Psoas muscle (tissue), 8 donors: ENCODE measurements at places on chromosomes 5 and 9.

GRCh38 chr9:24011009-24011717 lies 185.1 kb upstream of the ELAVL2 start:
- H3K27me3 ChIP-seq: no peaks in the 10 kb centered on the region
- no peaks in the 10 kb centered on the region for H3K4me1 ChIP-seq
- DNase-seq: no peak
- H3K4me3 ChIP-seq: no peak overlapping the region
- no peaks in the 10 kb centered on the region for H3K36me3 ChIP-seq

GRCh38 chr5:78424665-78425064 lies 64.2 kb downstream of the SCAMP1 start:
- H3K4me3 ChIP-seq: no peak overlapping the region
- H3K36me3 ChIP-seq: no peaks in the 10 kb centered on the region
- no peaks in the 10 kb centered on the region for H3K4me1 ChIP-seq
- no peak for DNase-seq
- no peak overlapping the region for H3K27ac ChIP-seq

GRCh38 chr5:55306641-55307382 lies 682 bp downstream of the DHX29 start:
- no peak for DNase-seq
- peak overlapping the region; percentile 95 for H3K4me3 ChIP-seq
- no peaks in the 10 kb centered on the region for H3K27me3 ChIP-seq
- peak overlapping the region; percentile 96 for H3K27ac ChIP-seq

DNA sequence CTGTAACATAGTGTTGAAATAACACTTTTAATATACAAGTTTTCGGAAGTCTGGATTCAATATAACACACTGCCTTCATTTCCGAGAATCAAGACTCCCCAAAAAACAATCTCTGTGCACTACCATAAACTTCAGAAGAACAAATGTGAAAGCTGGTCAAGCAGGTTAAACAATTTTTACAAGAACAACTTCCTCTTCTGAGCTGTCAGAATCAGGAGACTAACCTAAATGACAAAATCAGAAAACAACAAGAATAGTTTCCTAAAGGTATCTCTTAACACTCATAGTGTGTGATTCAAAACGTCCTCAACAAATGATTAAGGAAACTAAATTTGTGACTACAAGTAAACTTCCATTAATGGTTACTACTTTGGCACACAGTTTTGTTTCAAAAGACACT lies 11.6 kb downstream of the C9orf72 start:
- no peak for DNase-seq
- no peak overlapping the region for H3K27ac ChIP-seq
- H3K36me3 ChIP-seq: peaks cover 87% of the 10 kb centered on the region
- no peaks in the 10 kb centered on the region for H3K4me1 ChIP-seq

- no peaks in the 10 kb centered on the region for H3K36me3 ChIP-seq
- H3K27ac ChIP-seq: no peak overlapping the region
- H3K4me3 ChIP-seq: no peak overlapping the region
- DNase-seq: no peak
- H3K27me3 ChIP-seq: no peaks in the 10 kb centered on the region
These were observed 132.4 kb downstream of the MCTP1 start for GRCh38 chr5:95152535-95152934.

DNA sequence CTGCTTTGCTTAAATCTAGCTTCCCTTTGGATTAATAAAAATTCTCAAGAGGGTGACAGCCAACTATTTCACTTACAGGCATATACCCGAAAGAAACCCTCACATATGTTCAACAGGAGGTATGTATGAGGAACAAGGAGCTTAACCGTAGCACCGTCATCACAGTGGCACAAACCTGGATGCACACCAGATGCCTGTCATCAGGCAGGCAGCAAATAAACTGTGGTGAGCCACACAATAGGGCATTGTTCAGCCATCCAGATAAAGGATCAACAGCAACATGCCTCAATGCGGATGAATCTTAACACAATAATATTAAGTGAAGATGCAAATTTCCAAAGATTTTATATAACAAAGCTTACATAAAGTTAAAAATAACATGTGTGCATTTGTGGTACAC lies 5.5 kb upstream of the TNFSF15 start:
- no peak overlapping the region for H3K27ac ChIP-seq
- no peaks in the 10 kb centered on the region for H3K27me3 ChIP-seq
- no peak overlapping the region for H3K4me3 ChIP-seq
- H3K36me3 ChIP-seq: no peaks in the 10 kb centered on the region
- DNase-seq: no peak

- H3K27ac ChIP-seq: no peak overlapping the region
- H3K4me1 ChIP-seq: peaks cover 3% of the 10 kb centered on the region
- DNase-seq: no peak
These were observed 12.7 kb downstream of the FAT2 start for GRCh38 chr5:151578326-151579025.

GRCh38 chr9:137269231-137269772 lies 8.2 kb upstream of the TOR4A start:
- peak overlapping the region; percentile 65 for H3K4me3 ChIP-seq
- DNase-seq: peak; percentile 87
- peaks cover 19% of the 10 kb centered on the region for H3K4me1 ChIP-seq
- H3K27ac ChIP-seq: peak overlapping the region; percentile 91
- peaks cover 65% of the 10 kb centered on the region for H3K36me3 ChIP-seq

GRCh38 chr9:96524764-96525163 lies 74.8 kb downstream of the HABP4 start:
- no peak overlapping the region for H3K4me3 ChIP-seq
- no peaks in the 10 kb centered on the region for H3K36me3 ChIP-seq
- no peaks in the 10 kb centered on the region for H3K4me1 ChIP-seq
- no peak for DNase-seq
- H3K27ac ChIP-seq: no peak overlapping the region
- no peaks in the 10 kb centered on the region for H3K27me3 ChIP-seq

DNA sequence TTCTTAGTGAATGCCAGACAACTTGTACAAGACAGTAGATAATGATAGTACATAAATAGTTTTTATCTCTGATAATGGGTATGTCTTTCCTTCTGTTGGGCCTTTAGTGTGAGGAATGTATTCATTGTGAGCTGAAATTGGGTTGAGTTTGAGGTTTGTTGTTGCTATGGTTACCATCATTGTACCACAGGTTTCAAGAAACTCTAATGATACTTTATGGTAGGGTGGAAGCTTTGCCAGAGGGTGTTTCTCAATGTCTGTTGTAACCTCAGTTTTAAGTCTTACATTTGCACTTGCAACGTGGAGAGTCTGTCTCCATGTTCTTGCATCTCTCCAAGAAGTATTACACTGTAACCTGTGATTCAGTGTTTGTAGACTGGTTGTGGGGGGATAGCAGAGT lies 1550.1 kb downstream of the MAT2B start:
- no peak overlapping the region for H3K27ac ChIP-seq
- no peaks in the 10 kb centered on the region for H3K4me1 ChIP-seq
- DNase-seq: no peak
- no peaks in the 10 kb centered on the region for H3K36me3 ChIP-seq
- H3K4me3 ChIP-seq: no peak overlapping the region

GRCh38 chr5:109305352-109305751 lies 104.4 kb downstream of the PJA2 start:
- H3K4me3 ChIP-seq: no peak overlapping the region
- H3K36me3 ChIP-seq: no peaks in the 10 kb centered on the region
- H3K27me3 ChIP-seq: no peaks in the 10 kb centered on the region
- no peak for DNase-seq
- no peaks in the 10 kb centered on the region for H3K4me1 ChIP-seq

DNA sequence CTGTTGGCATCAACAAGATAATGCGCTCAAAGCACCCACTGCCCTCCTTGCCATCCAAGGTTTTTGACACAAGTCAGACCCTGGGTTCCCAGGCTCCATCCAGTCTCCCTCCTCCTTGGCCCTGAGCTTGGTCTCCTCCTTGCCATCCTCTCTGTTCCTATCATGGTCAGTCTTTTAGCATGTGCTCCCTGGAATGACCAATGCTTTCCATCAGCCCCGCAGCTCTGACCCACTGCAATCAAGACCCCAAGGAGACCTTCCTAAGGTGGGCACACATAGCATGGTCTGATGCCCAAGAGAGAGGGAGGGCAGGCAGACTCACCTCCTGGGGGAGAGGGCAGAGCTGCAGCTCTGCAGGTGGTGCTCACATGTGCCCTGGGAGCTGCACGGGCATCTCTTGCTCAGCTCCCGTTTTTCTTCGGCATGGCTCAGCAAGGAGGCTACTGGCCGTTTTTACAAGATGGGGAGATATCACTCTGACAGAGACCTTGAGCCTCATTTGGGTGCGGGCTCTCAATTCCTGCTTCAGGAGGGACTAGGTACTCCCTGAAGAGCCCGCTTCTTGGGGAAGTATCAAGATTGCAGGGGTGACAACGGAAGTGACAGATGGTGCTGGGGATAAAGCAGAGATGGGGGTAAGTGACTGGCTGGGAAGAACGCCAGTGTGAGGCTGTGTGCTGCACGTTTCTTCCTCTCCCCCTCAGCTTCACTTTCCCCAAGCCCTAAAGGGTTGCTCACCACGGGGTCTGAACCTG lies 3.3 kb downstream of the SEPTIN8 start:
- no peak overlapping the region for H3K4me3 ChIP-seq
- no peak for DNase-seq
- H3K27me3 ChIP-seq: no peaks in the 10 kb centered on the region
- no peaks in the 10 kb centered on the region for H3K36me3 ChIP-seq
- H3K4me1 ChIP-seq: peaks cover 6% of the 10 kb centered on the region
- H3K27ac ChIP-seq: no peak overlapping the region

DNA sequence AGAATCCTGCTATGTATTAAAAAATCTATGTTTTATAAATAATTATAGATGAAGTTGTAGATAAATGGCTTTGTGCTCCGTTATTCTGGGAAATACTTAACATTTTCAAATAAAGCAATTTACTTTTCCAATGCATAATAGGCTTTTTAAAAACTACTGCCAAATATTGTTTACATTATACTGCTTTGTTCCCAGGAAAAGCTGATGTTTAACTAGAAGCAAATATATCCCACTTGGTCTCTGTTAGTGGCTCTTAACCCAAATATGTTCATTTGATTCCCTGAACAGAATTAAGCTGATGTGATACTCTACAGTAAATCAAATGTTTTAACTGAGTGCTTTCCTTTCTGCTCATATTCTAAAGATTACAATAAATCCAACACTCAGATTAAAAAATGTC lies 326.3 kb downstream of the SLCO4C1 start:
- DNase-seq: no peak
- no peak overlapping the region for H3K4me3 ChIP-seq
- H3K27ac ChIP-seq: no peak overlapping the region
- H3K27me3 ChIP-seq: no peaks in the 10 kb centered on the region
- H3K36me3 ChIP-seq: no peaks in the 10 kb centered on the region

DNA sequence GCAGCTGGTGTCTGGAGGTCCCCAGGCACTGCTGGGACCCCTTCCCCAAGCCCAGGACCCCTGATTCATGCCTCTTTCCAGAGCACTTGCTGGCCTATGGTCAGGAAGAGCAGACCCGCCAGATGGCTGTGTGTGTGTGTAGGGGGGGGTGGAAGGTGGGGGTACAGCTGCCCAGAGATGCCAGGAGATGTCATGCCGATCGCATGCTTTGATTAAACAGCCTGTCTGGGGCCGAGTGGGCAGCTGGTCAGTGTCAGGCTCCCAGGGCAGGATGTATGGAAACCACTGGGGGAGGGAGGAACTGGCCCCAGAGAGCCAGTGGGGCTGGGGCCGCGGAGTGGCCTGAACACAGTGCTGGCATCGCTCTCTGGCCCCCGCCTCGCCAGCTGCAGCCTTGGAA lies 23.7 kb downstream of the RXRA start:
- peak overlapping the region; percentile 61 for H3K27ac ChIP-seq
- DNase-seq: no peak
- H3K4me1 ChIP-seq: peaks cover 100% of the 10 kb centered on the region
- no peak overlapping the region for H3K4me3 ChIP-seq
- H3K36me3 ChIP-seq: no peaks in the 10 kb centered on the region

- H3K27me3 ChIP-seq: no peaks in the 10 kb centered on the region
- H3K27ac ChIP-seq: peak overlapping the region; percentile 76
- peak overlapping the region; percentile 42 for H3K4me3 ChIP-seq
- DNase-seq: no peak
- H3K4me1 ChIP-seq: peaks cover 19% of the 10 kb centered on the region
These were observed 687.0 kb downstream of the CETN3 start for GRCh38 chr5:89722538-89722937.

- no peaks in the 10 kb centered on the region for H3K4me1 ChIP-seq
- DNase-seq: peak; percentile 90
These were observed 15.0 kb upstream of the PTBP3 start for GRCh38 chr9:112348257-112349007.

GRCh38 chr9:69090946-69091345 lies 55.4 kb downstream of the FXN start:
- no peak overlapping the region for H3K4me3 ChIP-seq
- no peaks in the 10 kb centered on the region for H3K36me3 ChIP-seq
- H3K27ac ChIP-seq: no peak overlapping the region
- H3K4me1 ChIP-seq: no peaks in the 10 kb centered on the region

DNA sequence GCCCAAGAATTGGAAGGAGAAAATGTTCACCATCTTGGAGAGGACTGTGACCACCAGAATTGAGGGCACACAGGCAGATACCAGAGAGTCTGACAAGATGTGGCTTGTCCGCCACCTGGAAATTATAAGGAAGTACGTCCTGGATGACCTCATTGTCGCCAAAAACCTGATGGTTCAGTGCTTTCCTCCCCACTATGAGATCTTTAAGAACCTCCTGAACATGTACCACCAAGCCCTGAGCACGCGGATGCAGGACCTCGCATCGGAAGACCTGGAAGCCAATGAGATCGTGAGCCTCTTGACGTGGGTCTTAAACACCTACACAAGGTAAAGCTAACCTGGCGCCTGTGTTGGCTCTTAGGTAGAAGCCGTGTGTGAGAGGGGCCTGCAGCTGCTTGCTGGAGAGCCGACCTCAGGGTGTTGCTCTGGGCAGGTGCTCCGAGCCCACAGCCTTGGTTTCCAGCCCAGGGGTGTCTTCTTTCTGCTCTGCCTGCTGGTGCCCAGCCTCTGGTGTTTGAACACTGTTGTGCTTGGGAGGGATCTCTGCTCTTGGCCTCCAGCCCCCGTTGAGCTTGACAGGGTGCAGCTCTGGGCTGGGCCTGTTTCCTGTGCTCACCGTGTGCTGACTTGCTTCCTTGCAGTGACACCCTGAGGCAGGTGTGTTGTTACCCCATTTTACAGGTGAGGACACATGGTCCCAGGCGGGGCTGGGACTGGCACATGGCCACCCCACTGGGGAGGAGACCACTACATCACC lies 10.9 kb downstream of the EXOC3 start:
- DNase-seq: no peak
- H3K4me3 ChIP-seq: no peak overlapping the region
- no peaks in the 10 kb centered on the region for H3K4me1 ChIP-seq
- no peaks in the 10 kb centered on the region for H3K27me3 ChIP-seq
- peaks cover 94% of the 10 kb centered on the region for H3K36me3 ChIP-seq
